ENCODE measurements at places on chromosomes 12 and 14. TPM values are rescaled to one million over a fixed set of nuclear protein-coding genes. Genes with fewer than 3 reads are reported as not detected.

NPAS3 gene
- 2.5 TPM for total RNA-seq

CIROP gene
- total RNA-seq: not detected

SERPINA6 gene
- total RNA-seq: not detected

CATSPERB gene
- total RNA-seq: 0.99 TPM

POTEG gene
- not detected for total RNA-seq

GPD1 gene
- total RNA-seq: 9.0 TPM

HOXC13 gene
- total RNA-seq: not detected

TAS2R43 gene
- not detected for total RNA-seq

DNA sequence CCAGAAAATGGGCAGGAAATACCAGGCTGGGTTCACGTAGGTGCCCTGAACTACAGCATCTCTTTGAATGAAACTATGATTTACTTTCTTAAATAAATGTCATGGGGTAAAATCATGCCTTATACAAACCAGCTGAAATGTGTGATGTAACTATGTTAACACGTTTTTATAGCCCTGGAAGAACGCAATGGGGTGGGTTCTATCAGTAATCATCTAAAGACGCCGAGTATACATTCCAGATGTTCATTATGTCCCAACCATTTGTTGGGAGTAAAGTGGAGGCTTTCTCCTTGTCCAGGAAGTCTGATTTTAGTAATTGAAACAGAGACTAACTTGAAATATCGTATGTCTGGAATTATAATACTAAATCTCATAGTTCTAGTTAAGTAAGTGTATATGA is 16.2 kb upstream of the IGF1 start:
- no peak for DNase-seq

DNA sequence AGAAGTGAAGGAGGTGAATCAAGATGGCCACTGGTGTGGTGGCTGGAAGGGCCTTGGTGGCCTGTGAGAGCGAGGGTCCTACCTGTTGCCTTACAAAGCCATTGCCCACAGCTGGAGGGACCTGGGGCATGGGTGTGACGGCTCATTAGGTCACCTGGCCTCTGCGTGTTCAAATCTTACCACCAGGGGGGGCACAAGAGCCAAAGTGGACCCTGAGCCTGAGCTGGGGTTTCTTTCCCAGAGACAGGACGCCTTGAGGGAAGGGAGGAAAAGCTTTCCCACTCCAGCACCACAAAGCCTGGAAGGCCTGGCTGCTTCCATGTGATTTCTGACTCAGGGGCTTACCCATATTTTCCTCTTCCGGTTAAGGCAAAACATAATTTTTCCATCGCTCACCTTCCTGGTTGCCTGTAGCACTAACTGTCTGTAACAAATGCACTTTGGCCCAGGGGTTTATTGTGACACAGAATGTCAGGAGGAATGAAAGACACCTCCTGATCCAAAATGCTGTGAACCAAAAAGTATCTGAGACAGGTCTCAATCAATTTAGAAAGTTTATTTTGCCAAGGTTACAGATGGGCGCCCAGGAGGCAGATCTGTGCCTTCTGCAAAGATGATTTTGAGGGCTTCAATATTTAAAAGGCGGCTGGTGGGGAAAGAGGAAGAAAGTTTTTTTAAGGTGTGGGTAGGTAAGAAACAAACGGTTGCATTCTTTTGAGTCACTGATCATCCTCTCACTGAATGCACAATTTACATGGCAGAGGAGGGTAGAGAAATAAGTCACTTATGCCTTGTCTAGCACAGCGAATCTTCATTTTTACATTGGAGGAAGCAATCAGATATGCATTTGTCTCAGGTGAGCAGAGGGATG is 4.3 kb upstream of the CD9 start:
- DNase-seq: peak; percentile 84

GRCh38 chr12:87793131-87793530 is 236.1 kb downstream of the C12orf50 start:
- DNase-seq: no peak

GRCh38 chr12:109494348-109494881 is 17.0 kb downstream of the UBE3B start:
- DNase-seq: no peak

DNA sequence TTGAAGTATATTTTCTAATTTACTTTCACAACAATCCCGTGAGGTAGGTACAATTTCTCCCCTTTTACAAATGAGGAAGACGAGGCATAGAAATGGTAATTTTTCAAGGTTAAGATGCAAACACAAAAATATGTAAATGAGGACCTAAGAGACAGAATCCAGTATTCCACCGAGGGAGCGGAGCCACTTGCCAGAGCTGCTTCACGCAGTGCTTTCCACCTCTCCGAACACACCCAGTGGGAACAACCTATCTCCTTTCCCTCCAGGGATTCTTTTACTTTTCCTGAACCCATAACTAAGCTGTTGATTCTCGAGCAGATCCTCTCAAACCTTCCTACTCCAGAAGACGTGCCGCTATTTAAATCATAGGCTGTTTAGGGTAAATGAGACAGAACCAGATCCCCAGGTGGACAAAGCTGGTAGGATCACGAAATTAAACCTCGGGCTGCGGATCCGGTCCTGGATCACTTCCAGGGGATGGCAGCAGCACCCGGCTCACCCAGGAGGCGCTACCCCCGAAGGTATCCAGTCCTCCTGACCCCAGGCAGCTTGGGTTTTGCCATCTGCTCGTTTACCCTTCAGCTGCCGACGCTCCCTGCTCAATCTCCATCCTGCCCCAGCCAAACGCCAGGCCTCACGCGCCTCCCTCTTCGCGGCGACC is 1.5 kb downstream of the DDHD1 start:
- DNase-seq: peak; percentile 36

DNA sequence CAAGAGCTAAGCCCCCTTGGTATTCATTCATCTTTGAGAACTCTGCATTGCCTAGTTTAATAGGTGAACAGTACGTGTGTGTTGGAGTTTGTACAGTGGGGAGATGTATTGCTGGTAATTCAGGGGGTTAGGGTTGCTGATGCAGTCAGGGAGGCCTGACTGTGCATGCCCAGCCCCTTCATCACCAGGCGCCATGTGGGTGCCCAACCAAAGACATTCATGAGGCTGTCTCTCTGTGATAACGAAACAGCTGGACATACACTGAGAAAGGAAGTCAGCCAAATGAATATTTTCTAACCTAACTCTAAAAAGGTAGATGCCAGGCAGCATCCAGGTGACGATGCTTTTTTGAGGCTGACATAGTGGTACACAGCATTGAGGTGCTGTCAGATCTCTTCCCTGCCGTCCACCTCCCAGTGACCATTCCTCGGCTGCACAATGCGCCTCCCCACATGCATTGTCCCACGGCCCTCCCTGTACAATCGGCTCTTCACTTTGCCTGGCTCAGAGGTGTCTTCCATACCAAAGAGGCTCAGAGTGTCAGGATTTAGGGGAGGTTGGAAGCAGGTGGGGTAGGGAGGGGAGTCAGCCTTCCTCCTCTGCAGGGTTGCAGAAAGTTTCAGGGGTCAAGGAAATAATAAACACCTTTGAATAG is 19.0 kb downstream of the EML1 start:
- no peak for DNase-seq

DNA sequence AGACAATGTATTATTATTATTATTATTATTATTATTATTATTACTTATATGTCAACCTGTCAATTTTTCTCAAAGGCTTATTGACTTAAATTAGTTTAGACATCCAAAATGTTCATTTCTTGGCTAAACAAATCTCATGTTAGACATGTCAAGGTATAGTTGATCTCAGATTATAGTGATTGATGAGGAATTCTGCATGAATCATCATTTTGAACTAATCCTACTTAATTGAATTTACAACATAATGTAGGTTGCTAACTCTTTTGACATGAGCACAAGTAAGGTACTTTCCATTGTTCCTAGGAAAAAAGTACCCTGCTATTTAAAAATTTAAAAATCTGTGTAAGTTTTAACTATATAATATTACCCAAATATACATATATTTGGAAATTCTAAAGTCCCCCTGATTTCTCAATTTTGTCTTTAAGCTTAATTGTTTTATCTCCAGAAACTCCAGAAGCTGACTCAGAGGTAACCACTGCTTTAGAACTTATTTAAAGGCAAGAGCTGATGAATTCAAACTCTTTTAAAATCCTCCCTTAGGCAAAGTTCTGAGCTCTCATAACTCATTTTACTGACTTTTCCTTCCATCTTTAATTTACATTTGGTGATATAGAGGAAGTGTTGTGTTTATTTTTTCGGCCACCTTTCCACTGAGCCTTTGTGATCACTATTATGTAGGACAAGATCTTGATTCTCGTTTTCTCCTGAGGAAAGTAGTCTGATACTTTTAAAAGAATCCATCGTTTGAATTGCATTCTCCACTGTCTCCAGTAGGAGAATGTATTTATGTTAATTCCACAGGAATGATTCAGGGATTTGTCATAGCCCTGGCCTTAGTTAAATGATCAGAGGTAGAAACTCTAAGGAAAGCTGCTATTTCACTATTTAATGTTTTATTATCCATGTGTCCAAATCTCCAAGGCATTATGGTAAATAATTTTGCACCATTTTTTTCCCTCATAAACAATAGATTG is 1304.5 kb downstream of the AACS start:
- no peak for DNase-seq

DNA sequence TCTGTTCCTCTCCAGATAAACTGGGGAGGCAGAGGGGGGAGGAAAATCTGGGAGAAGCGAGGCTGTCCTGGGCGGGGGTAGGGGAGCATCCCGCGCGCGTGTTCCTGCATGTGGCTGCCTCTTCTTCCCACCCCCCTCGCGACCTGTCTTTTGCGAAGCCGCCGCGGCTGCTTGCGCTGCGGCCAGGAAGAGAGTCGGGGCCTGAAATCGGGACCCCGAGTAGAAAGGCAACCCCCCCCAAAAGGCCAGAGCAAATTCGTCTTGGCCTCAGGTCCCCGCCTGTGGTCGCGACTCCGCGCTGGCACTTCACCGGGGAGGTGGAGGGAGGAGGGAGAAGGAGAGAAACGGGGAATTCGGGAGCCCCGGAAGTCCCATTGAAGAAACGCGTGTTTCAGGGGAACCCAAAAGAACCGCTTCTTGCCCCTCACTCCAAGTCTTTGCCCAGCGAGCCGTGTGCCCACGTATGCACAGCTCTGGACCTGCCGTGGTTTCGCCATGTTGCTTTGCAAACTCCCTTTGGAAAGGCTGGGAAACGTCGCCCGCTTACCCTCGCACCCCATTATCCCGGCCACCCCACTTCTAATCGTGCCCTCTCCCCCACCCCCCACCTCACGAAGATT is 944 bp downstream of the CCND2 start:
- no peak for DNase-seq

DNA sequence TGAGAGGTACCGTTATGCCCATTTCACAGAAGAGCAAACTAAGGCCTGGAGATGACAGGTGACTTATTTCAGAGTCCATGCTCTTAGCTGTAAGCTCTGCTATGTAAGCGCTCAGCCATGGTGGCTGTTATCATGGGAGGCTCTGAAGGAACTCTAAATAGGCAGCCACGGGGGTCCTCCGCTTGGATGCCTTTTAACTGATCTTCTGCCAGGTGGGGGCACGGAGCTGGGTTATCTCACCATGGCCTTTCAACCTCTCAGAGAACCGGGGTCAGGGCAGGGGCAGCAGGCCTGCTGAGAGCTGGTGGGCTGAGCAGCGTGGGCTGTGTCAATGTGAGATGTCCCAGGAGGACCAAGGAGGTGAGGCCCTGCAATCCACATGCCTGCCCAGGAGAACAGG is 49.7 kb upstream of the RBM19 start:
- DNase-seq: no peak

DNA sequence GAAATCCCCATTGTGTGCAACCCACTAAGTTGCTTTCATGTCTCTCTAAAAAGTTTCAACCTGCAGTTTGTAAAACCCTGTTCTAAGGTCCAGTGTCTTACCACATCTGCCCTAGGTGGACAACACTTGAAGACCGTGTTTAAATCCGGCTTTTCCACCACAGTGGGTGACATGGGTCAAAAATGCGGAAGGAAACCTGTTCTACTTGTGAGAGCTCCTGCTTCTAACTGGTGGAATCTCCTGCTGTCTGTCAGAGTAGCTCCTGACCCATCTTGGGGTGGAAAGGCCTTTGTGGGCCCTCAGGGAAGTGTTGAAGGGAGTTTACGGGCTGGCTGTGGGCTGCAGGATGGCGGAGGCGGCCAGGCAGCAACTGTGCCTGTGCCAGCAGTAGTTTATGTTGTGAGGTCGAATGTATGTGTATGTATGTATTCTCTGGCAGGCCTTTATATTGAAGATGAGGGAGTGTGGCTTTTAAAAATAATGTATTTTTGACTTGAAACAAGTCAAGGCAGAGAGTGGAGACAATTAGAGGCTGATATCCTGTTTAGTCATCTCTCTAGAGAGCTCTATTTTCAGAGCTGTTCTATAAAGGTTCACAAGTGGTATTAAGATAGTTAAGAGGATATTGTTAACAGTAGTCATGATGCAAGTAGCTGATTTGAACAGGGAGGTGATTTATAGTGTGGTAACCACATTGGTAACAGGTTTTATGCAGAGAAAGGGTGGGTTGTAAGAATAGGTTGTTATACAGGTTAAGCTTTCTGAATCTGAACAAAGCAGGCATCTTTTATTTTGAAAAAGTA is 67.0 kb downstream of the PRKCH start:
- no peak for DNase-seq

- no peak for DNase-seq
These were observed 21.7 kb downstream of the FBRSL1 start for GRCh38 chr12:132511516-132512196.

DNA sequence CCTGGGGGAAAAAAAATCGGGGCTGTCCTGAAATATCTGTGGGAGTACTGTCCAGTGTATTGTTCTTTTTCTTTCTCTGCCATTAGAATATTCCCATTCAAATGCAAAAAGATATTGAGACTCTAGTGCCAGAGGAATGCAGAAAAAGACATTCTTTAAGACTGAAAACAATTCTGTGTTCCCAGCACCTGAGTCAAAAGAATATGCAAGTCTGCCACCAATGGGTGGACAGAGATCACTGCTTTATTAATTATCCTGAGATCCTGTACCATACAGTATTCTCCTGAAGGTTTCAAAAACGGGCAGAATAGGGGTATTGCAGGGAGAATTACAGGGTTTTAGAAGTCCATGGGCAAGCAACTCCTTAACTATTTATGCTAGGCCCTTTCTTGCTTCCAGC is 361.8 kb downstream of the C12orf50 start:
- no peak for DNase-seq

DNA sequence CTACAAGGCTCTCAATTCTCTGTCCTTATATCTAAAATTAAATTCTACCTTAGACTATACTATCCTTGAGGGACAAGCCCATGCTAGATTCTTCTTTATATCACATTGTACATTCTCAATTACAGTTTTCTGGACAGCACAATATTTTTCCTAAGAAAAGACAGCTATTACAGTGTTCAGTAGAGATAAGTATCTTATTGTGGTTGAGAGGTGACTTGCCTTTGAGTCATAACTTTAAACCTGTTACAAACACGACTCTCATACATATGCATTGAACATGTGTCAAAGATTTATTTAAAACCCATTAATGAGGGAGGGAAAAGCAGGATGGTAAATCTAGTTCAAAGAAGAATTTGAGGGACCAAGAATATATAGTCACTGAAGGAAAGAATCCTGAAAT is 61.1 kb downstream of the TPH2 start:
- DNase-seq: no peak

- DNase-seq: peak; percentile 36
These were observed 1.6 kb downstream of the KRT71 start for GRCh38 chr12:52551216-52551865.
